ENCODE measurements at places on chromosomes 7 and 10.

GRCh38 chr7:75654855-75655254 lies 83.9 kb downstream of the HIP1 start:
- DNase-seq = no peak

DNA sequence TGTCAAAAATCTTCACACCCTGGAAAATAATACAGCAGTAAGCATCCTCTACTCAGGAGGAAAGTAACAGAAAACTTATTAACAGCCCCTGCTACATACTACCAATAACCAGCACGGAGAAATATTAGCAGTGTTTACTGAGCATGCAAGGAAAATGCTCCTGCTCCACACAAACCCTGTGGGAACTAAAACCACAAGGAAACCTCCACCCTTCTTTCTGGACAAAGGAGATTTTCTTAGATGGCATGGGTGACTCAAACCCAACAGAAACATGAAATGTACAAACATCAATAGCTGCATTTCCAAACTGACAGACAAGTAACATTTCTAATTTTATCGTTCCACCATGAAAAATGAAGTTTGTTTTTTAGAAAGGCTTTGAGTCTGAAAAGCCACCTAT lies 113.4 kb downstream of the VPS41 start:
- no peak for DNase-seq

DNA sequence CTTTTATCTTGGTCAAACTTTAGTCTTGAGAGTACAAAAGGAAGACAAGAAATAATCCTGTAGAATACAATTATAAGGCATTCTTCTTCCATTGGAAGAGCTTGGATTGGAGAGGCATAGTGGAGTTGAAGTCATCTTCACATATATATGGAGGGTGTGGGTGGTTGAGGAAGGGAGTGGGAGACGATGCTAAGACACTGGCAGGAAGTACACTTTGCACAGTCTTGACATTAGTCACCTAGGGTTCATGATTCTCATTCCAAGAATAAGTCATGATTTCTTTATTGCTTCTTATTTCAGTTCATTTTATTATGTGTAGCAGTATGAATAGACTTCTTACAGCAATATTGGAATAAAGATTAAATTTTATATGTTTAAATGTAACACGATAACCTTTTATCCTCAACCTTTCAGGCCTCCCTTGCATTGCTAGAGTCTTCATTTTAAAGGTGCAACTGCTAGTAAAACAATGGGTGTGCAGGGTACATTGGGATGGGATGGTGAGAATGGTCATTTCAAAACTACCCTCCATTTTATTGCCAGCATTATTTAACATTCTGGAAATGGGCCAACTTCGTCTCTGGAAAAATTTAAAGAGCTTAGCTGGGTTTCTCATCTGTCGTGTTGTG lies 12.3 kb upstream of the SLC26A3 start:
- no peak for DNase-seq

- no peak for DNase-seq
Measured at GRCh38 chr10:86756511-86757112, at the start of gene BMPR1A. BMPR1A (plus strand) TSS chr10:86756619; CDS start chr10:86876019, 119,400 bp downstream.

DNA sequence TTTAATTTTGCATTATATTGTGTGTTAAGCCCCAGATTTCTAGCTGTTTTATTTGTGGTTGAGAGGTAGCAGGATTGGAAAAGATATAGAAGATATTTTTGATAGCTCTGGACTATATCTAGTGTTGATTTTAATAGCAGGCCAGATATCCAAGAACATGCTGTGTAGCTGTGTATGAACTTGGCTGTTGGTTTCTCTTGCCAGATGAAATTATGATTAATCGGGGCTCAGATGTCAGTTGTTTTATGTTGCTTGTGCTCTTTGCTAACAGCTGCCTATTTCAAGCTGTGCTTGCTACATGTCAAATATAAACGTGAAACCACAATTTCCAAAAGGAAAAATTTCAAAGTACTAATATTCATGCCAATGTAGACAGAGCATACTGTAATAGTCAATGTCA lies 141.1 kb downstream of the GRM3 start:
- DNase-seq = no peak

GRCh38 chr7:28106321-28106829 lies 74.2 kb downstream of the JAZF1 start:
- no peak for DNase-seq

DNA sequence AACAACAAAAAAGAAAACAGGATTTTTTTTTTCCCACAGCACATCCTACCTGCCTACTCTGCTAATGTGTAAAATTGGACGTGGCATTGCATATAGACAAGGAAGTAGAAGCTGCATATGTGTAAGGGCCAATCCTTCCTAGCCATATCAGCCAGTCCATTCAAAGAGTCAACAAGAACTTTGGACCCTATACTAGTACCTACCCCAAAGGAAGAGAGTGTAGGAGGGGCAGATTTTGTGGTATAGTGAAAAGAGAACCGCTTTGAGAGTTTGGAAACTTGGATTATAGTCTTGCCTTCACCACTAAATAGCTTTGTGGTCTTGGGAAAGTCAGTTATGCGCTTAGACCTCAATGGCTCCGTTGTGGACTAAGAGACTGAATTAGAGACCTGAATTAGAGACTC lies 12.1 kb upstream of the MCU start:
- DNase-seq = no peak

DNA sequence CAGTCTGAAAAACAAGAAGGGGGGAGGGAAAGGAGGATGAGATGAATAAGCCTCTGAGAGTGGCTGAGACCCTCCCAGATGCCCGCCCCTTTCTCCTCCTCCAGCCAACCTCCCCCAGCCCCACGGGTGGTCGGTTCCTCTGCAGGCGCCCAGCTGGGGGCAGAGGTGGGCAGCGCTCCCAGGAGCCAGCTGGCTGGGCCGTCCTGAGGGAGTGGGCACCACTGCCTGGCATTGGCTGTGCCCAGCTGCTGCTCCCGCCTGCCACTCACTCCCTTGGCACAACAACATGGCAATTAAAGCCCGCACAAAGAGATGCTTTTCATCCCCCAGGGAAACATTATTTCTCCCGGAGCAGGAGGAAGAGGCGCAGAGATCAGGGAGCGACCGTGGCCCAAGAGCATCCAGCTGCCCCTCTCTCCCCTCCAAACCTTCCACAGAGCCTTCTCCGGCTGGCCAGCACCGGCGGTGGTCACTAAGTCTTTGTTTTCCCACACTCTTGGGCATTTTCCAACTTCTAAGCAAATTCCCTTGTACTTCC lies 107.2 kb downstream of the SPDYE5 start:
- DNase-seq = no peak

GRCh38 chr7:95544171-95544570 lies 52.1 kb downstream of the PDK4 start:
- no peak for DNase-seq

GRCh38 chr7:128161466-128162125 lies 79.5 kb upstream of the LEP start:
- no peak for DNase-seq

- no peak for DNase-seq
Measured at GRCh38 chr10:55852900-55853299, 508.2 kb downstream of the ZWINT start.

DNA sequence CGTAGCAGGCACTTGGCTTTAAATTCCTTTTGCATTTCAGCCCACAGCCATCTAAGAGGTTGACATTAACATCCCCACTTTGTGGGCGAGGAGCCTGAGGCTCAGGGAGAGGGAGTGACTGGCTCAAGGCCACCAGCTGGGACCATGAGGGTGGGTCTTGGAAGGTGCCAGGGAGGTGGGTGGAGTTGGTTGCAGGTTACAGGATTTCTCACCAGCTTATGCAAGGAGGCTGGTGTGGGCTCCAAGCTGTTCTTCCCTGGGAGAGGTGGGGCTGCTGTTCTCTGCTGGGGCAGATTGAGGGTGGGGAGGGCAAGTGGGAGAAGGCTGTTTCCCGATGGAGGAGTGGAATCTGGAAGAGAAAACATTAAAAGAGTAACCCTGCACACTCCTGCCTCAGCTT lies 14.1 kb upstream of the C10orf95 start:
- DNase-seq = no peak

- no peak for DNase-seq
Measured at GRCh38 chr10:82267960-82268359, 393.0 kb downstream of the NRG3 start.
